Effector memory CD4-positive, alpha-beta T cell (primary cell): ENCODE measurements at places on chromosomes 3 and 15.

DNA sequence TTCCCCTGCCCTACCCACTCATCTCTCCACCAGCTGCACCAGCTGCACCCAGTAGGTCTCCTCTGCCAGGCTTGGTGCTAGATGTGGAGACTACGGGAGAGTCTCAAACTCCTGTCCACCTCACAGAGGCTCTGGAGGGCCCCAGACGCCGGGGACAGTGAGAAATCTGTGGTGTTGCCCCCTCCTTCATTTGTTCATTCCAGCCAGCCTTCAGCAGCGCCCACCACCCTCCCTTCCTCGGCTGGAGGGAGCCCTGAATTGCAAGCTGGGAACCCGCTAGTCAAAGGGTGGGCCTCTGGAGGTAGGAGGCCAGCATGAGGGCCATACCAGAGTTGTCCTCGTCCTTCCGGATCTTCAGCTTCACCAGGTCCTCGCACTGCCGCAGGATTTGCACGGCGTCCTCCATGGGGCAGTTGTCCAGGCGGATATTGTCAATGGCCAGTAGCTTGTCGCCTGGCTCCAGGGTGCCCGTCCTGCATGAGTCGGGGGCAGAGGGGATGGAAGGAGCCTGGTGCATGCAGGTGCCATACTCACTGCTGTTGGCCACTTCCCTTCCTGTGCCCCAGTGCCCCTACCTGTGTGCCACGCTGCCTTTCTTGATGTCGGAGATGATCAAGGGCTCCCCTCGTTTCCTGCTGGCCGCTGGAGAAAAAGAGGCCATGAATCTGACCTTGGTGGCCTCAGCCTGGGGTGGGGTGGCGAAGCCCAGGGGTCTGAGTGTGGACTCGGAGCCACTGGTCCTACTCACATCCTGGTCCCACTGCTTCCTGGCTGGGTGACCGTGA, 29.1 kb downstream of the GRIP2 start:
- no peak for DNase-seq

DNA sequence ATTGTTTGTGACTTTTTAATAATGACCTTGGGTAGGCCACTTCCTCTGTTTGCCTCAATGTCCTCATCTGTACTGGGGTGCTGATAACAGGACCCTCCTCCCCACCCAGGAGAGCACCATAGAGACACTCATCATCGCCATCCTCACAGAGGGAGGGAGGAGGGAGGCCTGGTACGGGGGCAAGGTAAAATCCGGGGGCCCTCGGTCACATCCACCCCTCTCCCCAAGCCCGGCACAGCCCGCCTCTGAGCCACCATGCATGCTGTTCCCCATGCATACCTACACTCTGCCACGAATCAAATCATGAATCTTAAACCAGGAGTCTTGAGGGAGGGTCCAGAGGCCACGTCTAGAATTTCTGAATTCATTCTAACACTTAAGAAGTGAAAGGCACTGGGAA, 74.9 kb upstream of the IQSEC1 start:
- DNase-seq: no peak

DNA sequence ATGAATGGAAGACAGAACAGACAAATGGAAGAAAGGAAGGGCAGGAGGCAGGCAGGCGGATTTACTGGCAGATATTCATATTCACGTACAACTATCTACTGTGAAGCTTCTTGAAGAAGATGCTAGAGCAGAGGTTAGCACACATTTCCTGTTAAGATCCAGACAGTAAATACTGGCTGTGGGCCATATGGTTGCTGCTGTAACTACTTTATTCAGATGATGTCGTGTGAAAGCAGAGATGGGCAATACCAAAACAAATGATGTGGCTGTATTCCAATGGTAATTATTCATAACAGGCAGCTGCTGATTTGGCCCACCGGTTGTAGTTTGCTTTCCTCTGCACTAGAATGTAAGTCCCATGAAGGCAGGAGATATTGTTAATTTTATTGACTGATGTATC, 115.7 kb upstream of the PRTG start:
- no peak for DNase-seq

DNA sequence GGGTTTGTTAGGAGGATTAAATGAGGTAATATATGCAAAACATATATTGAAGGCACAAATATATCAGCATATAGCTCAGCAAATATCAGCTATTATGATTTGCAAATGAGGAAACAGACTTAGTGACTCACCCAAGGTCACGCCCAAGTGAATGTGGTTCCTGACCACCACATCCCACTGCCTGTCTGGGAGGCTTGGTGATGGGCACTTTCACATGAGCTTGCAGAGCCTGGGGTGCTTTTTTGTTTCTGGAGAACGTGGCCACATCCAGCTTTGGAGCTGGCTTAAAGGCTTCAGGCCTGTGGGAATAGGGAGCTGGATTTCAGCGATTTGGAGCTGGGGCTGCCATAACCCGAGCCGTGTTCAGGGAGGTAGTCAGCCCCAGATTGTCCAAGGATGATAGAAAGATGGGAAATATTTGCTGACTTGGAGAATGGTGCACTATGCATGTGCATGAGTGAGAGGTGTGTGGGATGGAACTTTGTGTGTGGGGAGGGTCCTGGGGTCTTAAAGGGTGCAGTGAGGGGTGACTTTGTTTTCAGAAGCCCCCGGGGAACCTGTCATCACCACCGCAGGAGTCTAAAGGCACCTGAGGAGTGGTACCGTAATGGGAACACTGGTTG, 12.0 kb upstream of the FGD5 start:
- DNase-seq: no peak

GRCh38 chr3:99929745-99930139, 112.1 kb downstream of the CMSS1 start:
- DNase-seq: no peak

DNA sequence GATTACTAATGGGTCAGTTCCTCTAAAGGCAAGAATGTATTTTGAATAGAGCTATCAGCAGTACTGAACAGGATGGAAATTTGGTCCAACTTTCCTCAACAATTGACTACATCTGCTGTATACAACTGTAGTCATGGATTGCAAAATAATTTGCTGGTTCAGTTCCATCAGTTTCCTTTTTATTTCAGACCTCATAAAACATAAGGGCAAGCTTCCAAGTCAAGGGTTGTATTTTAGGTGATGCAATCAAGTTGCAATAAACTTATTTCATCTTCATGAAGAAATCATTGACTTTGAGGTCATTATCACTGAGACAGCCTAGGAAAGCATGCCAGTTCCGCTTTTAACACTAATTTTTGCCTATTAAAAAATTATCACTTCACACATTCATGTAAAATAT, 90.4 kb upstream of the TSEN2 start:
- no peak for DNase-seq

- no peak for DNase-seq
These were observed 37.5 kb downstream of the FEM1B start for GRCh38 chr15:68315035-68315434.

- DNase-seq: no peak
These were observed 46.4 kb downstream of the ST3GAL6 start for GRCh38 chr3:98809557-98809956.

DNA sequence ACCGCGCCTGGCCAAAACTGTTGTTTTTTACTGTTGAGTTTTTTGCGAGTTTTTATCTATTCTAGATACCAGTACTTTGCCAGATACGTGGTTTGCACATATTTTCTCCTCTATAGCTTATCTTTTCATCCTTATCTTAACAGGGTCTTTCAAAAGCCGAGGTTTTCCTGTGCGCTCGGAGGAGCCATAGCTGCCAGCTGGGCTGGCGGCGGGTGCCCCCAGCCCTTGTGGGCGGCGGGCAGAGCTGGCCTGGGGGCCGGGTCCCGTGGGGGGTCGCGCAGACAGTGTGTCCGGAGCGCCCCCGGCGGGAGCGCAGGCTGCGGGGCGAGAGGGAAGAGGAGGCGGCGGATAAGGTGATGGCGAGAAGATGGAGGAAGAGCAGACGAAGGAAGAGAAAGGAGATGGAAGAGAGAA, 11.1 kb upstream of the EIF4A2 start:
- no peak for DNase-seq

- no peak for DNase-seq
These were observed 88.5 kb upstream of the LIMD1 start for GRCh38 chr3:45506084-45506483.

- no peak for DNase-seq
These were observed 178.2 kb downstream of the RAB11A start for GRCh38 chr15:66047321-66048024.

DNA sequence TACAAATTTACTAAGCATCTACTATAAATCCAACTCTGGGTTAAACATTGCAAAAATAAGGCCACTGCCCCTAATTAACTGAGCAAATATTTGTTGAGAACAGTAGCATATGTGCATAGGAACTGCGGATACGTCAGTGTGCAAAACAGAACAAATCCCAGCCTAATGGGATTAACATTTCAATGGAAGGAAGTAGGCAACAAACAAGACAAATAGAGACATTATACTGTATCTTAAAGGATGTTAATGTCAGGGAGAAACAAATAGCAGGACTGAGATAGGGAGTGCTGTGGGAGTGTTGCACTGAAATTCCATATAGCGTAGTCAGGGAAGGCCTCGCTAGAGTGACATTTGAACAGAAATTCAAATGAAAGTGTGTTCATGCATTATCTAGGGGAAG, 89.7 kb upstream of the KCNAB1 start:
- no peak for DNase-seq

DNA sequence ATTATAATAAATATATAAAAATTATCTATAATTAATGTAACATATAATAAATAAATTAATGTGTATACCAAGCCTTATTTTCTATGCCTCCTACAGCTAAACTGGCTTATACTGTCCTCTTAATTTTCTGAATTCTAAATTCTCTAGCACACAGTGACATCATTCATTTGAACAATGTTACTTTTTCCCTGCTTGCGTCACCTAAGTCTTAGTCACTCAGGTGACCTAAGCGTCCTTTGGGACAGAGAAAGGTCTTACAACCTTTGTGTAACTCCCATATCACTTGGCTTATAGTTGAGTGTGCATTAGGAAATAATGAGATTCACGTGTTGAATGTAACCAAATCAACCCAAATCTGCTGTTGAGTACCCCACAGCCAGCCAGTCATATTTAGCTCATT, 48.5 kb upstream of the KCNMB2 start:
- DNase-seq: no peak

GRCh38 chr3:124014366-124014942, 22.5 kb upstream of the ROPN1 start:
- no peak for DNase-seq

DNA sequence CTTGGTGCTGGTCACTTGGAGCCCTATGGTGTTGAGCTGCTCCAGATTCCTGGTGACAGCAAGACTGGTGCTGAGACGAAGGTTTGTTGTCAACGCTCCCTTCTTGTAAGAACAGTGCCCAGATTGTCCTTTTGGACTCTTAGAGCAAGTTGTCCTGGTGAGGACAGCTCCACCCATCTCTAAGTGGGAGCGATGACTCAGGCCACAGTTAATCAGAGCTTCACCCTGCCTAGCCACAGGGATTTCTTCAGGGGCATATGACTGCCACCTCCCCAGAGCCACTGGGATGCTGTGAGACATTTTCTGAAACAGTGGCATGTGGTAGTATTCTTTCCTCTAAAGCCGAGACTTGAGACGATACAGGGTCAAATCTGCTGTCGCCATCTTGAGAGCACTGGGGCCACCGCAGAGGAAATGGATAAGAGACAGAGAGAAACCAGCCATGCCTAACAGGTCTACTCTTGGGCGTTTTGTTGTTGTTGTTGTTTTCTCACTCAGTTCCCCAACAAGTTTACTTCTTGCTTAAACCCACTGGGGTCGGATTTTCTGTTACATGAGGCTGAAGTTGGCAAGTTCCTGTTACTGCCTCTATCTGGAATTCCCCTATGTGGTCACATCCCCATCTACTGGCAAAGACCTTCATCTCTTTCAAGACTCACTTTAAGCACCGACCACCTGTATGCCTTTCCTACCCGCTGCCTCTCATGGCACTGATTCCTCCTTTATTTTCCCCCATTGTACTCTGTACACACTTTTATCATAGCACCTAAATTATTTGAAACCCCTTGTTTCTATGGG, 16.0 kb upstream of the PCOLCE2 start:
- no peak for DNase-seq

DNA sequence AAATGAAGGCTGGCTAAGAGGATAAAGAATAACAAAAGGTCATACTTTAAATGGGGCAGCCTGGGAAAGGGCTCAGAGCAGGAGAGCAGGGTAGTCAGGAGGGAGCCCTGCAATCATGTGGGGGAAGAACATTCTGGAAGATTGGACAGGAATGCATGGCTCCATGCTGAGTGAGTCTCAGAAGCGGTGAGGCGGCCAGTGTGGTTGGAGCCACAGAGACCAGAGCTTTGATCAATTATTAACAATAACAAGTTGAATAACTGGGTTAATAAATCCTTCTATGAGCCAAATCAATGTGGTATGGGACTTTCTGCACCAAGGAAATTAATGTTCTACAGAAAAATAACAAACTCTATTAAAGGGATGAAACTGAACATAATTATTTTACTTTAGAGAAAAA, 57.9 kb upstream of the DCUN1D1 start:
- no peak for DNase-seq

DNA sequence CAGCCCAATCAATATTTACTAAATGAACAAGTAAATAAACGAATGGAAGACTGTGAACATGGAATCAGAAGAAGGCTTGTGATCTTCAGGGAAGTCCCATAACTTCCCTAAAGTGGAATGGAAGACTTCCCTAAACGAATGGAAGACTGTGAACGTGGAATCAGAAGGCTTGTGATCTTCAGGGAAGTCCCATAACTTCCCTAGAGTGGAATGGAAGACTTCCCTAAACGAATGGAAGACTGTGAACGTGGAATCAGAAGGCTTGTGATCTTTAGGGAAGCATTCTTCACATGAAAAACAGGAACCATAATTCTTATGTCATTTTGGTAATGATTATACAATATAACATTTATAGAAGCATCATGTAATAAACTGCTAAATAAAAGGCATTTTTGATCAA, 38.8 kb downstream of the EOGT start:
- DNase-seq: no peak

- no peak for DNase-seq
These were observed 44.9 kb upstream of the PLXNA1 start for GRCh38 chr3:126937973-126938372.

GRCh38 chr3:197404030-197404429, 105.6 kb upstream of the DLG1 start:
- DNase-seq: no peak

DNA sequence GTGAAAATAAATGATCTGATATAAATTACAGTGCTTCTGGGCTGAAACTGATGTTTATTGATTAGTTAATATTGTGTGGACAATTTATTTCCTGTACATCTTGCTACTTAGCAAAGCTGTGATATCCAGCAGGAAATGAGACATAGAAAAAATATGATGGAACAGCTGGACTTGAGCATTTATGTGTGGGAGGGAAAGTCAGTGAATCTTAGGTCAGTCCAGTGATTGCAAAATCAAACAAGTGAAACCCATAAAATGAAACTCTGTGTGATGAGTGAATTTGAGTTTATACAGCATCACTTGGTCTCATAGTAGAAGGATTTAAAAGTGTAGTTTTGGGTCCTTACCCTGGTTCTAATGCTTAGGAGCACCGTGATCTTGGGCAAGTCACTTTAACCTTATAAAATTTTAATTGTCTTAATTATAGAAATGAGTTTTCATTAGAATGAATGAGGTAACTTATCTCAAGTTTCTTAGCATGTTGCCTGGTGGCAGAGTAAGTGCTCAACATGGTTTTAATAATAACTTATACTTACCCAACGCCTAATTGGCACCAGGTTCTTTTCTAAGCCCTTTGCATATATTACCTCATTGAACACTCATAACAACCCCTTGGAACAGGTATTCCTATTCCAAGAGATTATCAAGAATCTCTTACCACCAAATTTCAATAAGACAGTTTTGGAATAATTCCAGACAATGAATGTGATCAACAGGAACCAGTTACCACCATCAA, 194.6 kb downstream of the ADAMTSL3 start:
- DNase-seq: no peak
